Stimulated activated CD4-positive, alpha-beta T cell treated with anti-CD3 and anti-CD28 coated beads, Interleukin-12 subunit alpha, Interleukin-12 subunit beta, amount 100 ng/mL, for 48 hours (primary cell): ENCODE measurements at places on chromosomes 7 and 10.

DNA sequence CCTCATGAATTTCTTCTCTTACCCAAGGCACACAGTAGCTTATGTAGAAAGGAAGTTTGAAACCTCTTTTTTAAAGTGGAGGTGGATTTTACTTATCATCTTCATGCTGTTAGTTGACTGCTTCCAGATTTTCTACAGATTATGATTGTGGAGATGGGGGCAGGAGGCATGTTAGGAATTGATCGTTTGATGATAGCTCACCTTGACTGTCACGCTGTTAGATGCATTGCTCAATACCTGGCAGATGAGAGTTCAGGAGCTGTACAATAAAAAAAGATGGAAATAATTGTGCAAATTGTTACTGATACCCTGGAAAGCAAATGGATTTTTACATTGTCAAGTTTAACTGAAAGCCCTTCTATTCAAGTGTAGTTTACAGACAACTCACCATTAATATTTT is 340.3 kb downstream of the PLXDC2 start:
- DNase-seq, result no peak

GRCh38 chr10:49736564-49737113 is 25.5 kb downstream of the OGDHL start:
- DNase-seq, result no peak

DNA sequence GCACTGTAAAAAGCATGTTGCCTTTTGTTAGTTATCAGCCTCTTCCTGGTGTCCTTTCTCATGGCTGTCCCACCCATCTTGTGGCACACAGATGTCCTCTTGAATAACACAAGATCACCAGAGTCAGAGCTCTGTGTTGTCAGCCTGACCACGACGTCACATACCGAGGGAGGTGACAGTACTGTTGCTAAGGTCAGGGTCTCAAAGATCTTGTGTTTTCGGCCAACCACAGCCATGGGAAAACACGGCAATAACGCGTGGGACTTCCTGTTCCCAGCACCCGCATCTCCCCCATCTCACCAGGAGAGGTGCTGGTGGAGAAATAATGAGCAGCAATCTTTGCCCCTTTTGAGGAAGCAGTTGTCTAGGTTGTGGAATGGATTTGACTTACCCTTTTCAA is 40.4 kb downstream of the NPVF start:
- DNase-seq, result no peak

DNA sequence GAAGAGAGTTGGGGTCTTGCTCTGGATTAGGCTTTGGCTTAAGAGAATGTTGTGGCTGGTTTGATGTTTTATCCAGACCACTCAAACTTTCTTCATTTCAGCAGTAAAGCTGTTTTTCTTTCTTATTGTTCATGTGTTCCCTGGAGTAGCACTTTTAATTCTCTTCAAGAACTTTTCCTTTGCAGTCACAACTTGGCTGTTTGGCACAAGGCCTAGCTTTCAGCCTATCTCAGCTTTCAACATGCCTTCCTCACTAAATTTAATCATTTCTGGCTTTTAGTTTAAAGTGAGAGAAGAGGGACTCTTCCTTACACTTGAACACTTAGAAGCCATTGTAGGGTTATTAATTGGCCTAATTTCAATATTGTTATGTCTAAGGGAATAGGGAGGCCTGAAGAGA is 18.1 kb downstream of the CCDC126 start:
- DNase-seq, result no peak

DNA sequence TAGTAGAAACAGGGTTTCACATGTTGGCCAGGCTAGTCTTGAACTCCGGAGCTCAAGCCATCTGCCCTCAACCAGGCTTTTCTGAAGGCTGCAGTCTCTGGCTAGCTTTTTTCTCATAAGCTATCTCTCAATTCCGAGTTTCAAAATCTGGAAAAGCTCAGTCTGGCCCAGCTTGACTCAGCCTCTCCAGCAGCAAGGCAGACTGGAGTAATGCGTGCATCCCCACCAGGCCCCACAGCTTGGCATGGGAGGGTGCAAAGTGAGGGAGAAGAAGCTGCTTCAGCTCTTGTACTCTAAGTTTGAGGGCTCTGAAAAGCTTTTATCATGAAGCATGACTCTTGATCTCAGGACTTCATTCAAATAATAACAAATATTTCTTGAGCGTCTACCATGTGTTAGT is 4.8 kb downstream of the DHTKD1 start:
- DNase-seq, result no peak

- no peak for DNase-seq
Measured at GRCh38 chr10:78738861-78739260, 329.9 kb upstream of the ZMIZ1 start.

DNA sequence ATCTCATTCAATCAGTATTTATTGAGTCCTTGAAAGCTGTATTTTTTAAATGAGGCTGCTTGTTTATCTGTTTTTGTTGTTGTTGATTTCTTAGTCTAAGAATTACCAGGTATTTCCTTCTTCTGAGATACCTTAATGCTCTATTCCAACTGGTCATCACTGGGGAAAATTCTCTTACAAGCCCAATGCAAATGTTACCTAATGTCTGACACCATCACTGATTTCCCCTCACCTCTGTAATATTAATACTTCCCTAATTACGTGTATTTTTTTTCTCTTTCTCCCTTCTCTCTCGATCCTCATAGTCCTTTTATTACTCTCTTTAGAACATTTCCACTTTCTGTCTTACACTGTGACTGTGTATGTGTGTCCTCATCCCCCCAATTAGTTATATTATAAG is 13.9 kb downstream of the HDAC9 start:
- no peak for DNase-seq

- no peak for DNase-seq
Measured at GRCh38 chr10:113443141-113443925, 109.5 kb upstream of the HABP2 start.
